ENCODE measurements at places on chromosomes 1 and 21. TPM values are rescaled to one million over a fixed set of nuclear protein-coding genes. Genes with fewer than 3 reads are reported as not detected.

The PAQR6 gene
- 0.36 TPM for total RNA-seq

The C1orf141 gene
- not detected for total RNA-seq

The LCE1E gene
- total RNA-seq, result not detected

The ZP4 gene
- not detected for total RNA-seq

DNA sequence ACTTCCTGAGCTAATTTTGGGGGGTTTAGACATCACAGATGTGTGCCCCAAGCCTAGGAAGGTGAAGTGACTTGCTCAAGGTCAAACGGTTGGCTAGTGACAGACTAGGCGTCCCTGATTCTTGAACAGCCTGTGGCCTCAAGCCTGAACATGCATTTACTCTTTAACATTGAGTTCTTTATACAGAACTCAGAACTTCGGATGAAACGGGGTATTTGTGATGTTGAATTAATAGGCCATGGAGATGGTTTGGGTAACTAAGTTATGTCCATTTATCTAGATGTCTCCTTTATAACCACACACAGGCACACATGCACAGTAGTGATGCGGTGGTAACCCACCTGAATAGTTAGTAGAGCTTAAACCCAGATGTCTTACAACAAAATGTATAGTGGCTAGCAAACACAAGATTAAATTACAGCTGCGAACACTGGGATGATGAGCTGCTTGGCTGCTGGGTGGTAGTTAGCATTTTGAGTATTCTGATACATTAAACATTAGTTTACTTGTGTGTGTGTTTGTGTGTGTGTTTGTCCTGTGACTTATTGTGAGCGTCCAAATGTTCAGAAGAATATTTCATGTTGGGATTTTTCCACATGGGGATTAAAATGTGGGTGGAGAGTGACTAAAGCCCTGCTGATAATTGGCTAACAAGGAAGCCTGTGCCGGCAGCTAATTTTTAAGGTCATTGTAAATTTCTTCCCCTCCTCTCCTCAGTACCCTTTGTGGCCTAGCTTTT, 2.3 kb downstream of the ATP1A1 start:
- peaks cover 7% of the 10 kb centered on the region for H3K27me3 ChIP-seq
- no peaks in the 10 kb centered on the region for H3K36me3 ChIP-seq
- no peak for DNase-seq
- H3K27ac ChIP-seq, result peak overlapping the region; percentile 99
- H3K4me1 ChIP-seq, result peaks cover 61% of the 10 kb centered on the region

DNA sequence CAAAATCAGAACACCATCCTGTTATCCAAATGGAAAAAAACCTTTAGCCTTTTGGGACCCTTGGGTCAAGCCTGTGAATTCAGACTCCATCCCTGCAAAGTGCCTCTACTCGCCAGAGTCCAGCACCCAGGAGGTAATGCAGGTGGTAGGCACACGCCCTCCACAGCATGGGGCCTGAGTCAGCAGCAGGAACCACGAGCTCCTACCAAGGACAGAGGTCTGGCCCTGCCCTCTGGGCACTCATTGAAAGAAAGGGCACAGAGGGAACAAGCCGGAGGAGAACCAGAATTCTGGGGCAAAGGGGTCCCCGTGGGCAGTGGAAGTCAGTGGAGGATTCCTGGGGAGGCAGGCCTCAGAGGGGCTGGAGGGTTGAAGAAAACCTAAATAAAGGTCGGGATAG, 438.1 kb downstream of the NPHP4 start:
- no peak overlapping the region for H3K4me3 ChIP-seq
- no peak for DNase-seq
- H3K27me3 ChIP-seq, result no peaks in the 10 kb centered on the region
- no peaks in the 10 kb centered on the region for H3K4me1 ChIP-seq
- H3K36me3 ChIP-seq, result no peaks in the 10 kb centered on the region

DNA sequence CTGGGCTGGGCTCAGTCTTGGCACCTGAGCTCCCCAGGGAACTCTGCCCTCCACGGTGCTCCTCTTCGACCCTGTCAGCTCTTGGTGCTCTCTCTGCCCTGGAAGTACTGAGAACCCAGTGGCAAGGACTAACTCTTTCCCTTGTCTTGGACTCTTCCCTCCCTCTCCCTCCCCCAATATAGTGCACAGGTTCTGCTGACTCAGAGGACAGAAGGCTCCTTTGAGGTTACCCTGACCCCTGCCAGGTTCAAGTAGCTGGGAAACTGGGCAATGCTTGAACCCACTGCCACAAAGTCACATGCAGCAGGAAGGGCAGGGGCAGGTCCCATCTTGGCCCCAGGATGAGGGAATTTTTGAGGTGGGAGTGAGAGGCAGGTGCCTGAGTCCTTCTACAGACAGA, 20.3 kb downstream of the KCNQ4 start:
- DNase-seq, result no peak
- H3K27me3 ChIP-seq, result peaks cover 2% of the 10 kb centered on the region
- H3K4me1 ChIP-seq, result peaks cover 36% of the 10 kb centered on the region
- H3K27ac ChIP-seq, result no peak overlapping the region
- H3K4me3 ChIP-seq, result no peak overlapping the region

GRCh38 chr1:15452216-15452615, 4.3 kb upstream of the CELA2A start:
- no peak for DNase-seq
- H3K27me3 ChIP-seq, result peaks cover 5% of the 10 kb centered on the region
- H3K36me3 ChIP-seq, result no peaks in the 10 kb centered on the region
- H3K27ac ChIP-seq, result no peak overlapping the region
- H3K4me1 ChIP-seq, result peaks cover 12% of the 10 kb centered on the region
- H3K4me3 ChIP-seq, result no peak overlapping the region

DNA sequence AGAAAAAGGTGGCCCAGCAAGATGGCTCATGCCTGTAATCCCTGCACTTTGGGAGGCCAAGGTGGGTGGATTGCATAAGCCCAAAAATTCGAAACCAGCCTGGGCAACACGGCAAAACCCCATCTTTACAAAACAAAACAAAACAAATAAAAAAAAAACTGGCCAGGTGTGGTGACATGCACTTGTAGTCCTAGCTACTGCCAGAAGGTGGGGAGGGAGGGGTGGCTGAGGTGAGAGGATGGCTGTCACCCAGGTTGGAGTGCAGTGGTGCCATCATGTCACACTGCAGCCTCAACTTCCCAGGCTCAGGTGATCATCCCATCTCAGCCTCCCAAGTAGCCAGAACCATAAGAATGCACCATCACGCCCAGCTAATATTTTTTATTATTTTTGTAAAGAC, 22.8 kb downstream of the RERE start:
- H3K27ac ChIP-seq, result no peak overlapping the region
- H3K27me3 ChIP-seq, result no peaks in the 10 kb centered on the region
- peaks cover 4% of the 10 kb centered on the region for H3K4me1 ChIP-seq

GRCh38 chr1:6762060-6762459, 23.2 kb upstream of the CAMTA1 start:
- no peak overlapping the region for H3K4me3 ChIP-seq
- H3K4me1 ChIP-seq, result no peaks in the 10 kb centered on the region
- H3K36me3 ChIP-seq, result no peaks in the 10 kb centered on the region
- H3K27ac ChIP-seq, result no peak overlapping the region
- H3K27me3 ChIP-seq, result no peaks in the 10 kb centered on the region

GRCh38 chr21:37372127-37372731, 5.7 kb downstream of the DYRK1A start:
- H3K4me3 ChIP-seq, result no peak overlapping the region
- no peak overlapping the region for H3K27ac ChIP-seq
- no peaks in the 10 kb centered on the region for H3K27me3 ChIP-seq

- no peak overlapping the region for H3K27ac ChIP-seq
- H3K27me3 ChIP-seq, result no peaks in the 10 kb centered on the region
- no peaks in the 10 kb centered on the region for H3K4me1 ChIP-seq
- no peaks in the 10 kb centered on the region for H3K36me3 ChIP-seq
Observed at GRCh38 chr1:107486349-107486748, 345.5 kb downstream of the NTNG1 start.

- peaks cover 24% of the 10 kb centered on the region for H3K4me1 ChIP-seq
- H3K27ac ChIP-seq, result no peak overlapping the region
- H3K36me3 ChIP-seq, result no peaks in the 10 kb centered on the region
- H3K27me3 ChIP-seq, result peaks cover 3% of the 10 kb centered on the region
Observed at GRCh38 chr1:117810553-117810952, 118.9 kb downstream of the GDAP2 start.

DNA sequence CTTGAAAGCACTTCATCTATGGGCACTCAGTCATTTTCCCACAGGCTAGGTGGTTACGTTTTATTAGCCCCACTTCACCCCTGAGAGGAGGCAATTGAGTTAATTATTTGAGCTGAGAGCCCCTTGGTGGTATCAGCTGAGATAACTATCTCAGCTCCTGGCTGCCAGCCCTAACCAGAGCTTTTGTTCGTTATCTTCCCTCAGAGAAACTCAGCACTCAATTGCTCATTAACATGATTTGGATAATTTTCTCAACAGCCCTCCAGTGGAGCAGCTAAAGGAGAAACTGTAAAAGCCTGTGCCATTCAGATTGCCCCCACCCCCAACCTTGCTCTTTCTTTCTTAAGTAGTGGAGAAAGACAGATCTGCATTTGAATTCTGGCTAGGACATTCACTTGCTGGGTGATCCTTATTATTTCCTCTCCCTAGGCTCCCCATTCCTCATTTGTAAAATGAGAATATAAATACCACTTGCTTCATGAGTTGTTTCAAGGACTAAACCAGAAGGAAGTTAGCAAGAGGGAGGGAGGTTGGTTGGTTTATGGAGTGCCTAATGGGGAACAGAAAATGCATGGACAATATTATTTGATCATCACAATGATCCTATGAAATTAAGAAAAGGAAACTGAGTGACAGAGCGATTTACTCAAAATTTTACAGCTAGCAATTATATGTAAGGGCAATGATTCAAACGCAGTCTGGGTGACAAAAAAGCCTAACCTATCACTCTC, 218.7 kb upstream of the FGGY start:
- peaks cover 21% of the 10 kb centered on the region for H3K4me1 ChIP-seq
- no peak overlapping the region for H3K4me3 ChIP-seq
- H3K27ac ChIP-seq, result no peak overlapping the region
- H3K36me3 ChIP-seq, result no peaks in the 10 kb centered on the region

Measured in osteoblast (primary cell).